Pancreas (tissue), 10 donors: ENCODE measurements at places on chromosomes 4 and X. TPM values are rescaled to one million over a fixed set of nuclear protein-coding genes. Genes with fewer than 3 reads are reported as not detected.

- no peak for DNase-seq
Measured at GRCh38 chrX:39251995-39252394, 450.7 kb downstream of the MID1IP1 start.

DNA sequence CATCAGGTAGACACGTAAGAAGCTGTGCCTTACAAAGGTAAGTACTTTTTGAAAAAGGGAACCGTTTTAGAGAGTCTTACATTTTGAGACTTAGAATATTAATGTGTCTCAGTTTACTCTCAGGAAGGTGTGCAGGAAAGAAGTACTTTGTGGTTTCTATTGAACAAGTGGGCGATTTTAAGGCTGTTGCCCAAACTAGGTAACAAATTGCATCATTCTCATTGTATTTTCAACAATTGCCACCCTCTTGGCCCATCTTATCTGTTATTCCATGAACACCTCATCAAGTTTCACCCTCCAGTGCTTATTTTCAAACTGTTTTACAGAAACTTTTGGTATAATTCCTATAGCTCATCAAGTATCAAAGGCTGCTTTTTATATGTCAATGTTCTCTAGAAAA, 158.3 kb downstream of the SLC4A4 start:
- no peak for DNase-seq

- peak; percentile 97 for DNase-seq
Measured at GRCh38 chr4:48269861-48270522, 354 bp upstream of the TEC start.

DNA sequence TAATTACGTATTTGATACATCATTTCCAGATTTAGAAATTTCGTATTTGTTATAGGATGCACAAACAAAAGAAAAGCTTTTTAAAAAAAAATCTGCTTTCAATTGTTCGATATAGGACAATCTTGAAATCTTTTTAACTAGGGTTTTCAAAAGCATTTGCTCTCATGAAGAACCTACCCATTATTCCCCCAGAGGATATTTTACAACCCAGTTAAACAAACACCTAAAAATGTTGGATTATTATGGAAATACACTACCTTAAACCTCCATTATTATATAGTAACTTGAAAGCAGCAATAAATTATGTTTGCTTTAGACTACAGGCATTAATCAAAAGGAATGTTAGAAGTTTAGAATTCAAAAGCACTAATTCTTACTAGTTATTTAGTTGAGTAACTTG, 110.5 kb downstream of the PTPN13 start:
- no peak for DNase-seq

The PPEF2 gene
- total RNA-seq = not detected

The TCEAL4 gene
- total RNA-seq = 31.4 TPM

The BEX5 gene
- 8.5 TPM for total RNA-seq
